Calu3 (cell line): ENCODE measurements at places on chromosomes 5 and 9. TPM values are rescaled to one million over a fixed set of nuclear protein-coding genes. Genes with fewer than 3 reads are reported as not detected.
A peak's percentile ranks its signal among the peaks of the same experiment; 100 is the strongest.

DNA sequence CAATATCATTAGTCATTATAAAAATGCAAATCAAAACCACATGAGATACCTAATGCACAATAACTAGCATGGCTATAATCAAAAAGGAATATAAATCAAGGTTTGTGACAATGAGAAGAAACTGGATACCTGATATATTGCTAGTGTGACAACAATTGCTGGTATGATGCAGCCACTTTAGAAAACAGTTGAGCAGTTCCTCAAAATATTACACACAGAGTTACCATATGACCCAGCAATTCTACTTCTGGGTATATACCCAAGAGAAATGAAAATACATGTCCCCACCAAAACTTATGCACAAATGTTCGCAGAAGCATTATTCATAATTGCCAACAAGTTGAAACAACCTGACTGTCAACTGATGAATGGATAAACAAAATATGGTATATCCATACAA is 339.7 kb upstream of the POU5F2 start:
- H3K4me3 ChIP-seq = no peak overlapping the region
- no peaks in the 10 kb centered on the region for H3K27me3 ChIP-seq
- H3K27ac ChIP-seq = no peak overlapping the region
- DNase-seq = no peak
- H3K4me1 ChIP-seq = no peaks in the 10 kb centered on the region

- no peak overlapping the region for H3K27ac ChIP-seq
- H3K36me3 ChIP-seq = no peaks in the 10 kb centered on the region
Observed at GRCh38 chr5:10469253-10470050, 27.8 kb downstream of the ROPN1L start.

GRCh38 chr5:28066856-28067255 is 1028.5 kb upstream of the CDH9 start:
- H3K27ac ChIP-seq = no peak overlapping the region
- DNase-seq = no peak
- no peak overlapping the region for H3K4me3 ChIP-seq
- H3K27me3 ChIP-seq = no peaks in the 10 kb centered on the region
- no peaks in the 10 kb centered on the region for H3K4me1 ChIP-seq

GRCh38 chr5:33711094-33711679 is 180.6 kb downstream of the ADAMTS12 start:
- H3K27ac ChIP-seq = no peak overlapping the region
- H3K4me3 ChIP-seq = no peak overlapping the region
- H3K36me3 ChIP-seq = no peaks in the 10 kb centered on the region
- no peaks in the 10 kb centered on the region for H3K27me3 ChIP-seq

DNA sequence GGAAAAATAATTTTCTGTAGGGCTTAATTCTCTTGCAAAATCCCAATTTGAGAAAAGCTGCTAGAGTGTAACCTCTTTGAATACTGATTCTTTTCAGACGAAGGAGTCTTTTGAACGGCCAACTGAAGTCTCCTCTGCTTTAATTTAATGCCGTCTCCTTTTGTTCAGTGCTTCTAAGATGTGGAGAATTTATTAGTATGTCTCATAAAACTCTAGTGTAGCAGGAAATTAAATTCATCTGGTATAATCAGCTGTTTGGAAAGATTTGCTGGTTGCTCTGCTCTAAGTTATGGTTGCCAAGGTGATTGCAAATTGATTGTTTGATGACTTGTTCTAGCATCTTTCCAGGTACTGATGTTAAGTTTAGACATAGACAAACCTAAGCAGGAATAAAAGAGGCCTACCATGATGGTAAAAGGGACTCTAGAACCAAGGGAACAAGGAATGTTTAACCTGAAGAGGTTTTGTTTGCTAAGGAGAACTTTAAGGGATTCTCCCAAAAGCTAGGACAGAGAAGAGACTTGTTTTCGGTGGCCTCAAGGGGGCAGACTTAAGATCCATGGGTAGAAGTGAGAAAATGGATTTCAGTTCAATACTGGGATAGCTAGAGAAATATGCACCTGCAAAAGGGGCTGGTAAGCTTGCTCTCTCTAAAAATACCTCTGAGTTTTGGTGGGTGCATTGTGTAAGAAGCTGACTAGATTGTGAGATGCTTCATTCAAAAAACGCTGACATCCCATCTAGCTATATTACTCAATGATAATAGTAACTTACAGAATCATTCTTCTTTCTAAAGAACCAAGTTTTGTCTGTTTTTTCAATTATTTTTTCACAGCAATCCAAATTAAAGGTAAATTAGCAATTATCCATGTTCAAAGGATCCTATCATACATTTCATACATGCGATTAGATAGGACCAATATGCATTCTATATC is 5.7 kb upstream of the ADRB2 start:
- peaks cover 3% of the 10 kb centered on the region for H3K36me3 ChIP-seq
- peak; percentile 64 for DNase-seq
- H3K27me3 ChIP-seq = no peaks in the 10 kb centered on the region
- no peaks in the 10 kb centered on the region for H3K4me1 ChIP-seq

DNA sequence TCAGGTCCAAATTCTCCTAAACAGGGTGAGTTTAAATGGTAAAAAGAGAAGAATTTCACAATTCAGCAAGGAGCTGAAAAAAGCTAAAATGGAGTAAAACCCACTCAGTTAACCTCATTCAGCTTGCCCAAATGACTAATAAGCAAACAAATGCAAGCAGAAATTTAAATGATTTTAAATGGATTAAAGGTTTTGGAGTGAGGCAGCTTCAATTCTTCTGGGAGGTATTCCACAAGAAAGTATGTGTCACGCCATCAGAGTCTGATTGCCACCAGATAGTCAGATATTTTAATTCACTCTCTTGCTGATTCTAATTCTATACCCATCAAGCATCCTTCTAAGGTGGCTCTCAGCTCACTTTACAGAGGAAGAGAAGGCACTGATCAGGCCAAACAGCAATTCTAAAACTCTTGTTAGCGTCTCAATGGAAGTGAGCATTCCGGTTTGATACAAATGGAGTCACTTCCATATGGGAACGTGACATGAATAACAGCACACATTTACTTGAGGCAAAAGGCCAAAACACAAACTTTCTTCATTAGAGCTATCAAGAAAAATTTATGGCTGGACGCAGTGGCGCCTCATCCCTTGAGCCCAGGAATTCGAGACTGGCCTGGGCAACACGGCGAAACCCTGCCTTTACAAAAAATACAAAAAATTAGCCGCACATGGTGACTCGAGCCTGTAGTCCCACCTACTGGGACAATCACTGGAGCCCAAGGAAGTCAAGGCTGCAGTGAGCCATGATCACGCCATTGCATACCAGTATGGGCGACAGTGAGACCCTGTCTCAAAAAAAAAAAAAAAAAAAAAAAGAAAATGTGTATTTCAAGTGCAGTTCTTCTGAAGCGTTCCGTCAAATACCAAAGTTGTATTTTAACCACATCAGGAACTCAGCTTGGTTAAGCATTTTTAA is 2.0 kb downstream of the CLK4 start:
- peaks cover 6% of the 10 kb centered on the region for H3K4me1 ChIP-seq
- H3K27me3 ChIP-seq = no peaks in the 10 kb centered on the region
- no peak for DNase-seq

DNA sequence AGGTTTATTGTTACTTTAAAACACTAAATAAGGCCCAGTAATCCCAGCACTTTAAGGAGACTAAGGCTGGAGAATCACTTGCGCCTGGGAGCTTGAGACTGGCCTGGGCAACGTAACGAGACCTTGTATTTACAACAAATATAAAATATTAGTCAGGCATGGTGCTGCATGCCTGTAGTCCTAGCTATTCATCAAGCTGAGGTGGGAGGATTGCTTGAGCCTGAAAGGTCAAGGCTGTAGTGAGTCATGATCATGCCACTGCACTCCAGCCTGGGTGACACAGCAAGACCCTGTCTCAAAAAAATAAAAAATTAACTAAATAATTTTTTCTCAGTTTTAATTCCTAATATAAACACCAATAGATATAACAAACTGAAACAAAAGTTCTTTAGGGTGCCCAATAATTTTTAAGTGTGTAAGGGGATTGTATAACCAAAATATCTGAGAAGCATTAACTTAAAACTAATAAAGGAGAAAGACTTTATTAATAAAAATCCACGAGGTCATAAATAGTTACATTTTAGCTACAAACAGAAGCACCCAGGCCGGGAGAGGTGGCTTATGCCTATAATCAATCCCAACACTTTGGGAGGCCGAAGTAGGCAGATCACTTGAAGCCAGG is 32.7 kb downstream of the FAM13B start:
- peaks cover 57% of the 10 kb centered on the region for H3K4me1 ChIP-seq
- H3K4me3 ChIP-seq = no peak overlapping the region
- no peaks in the 10 kb centered on the region for H3K27me3 ChIP-seq
- DNase-seq = peak; percentile 23
- H3K36me3 ChIP-seq = peaks cover 13% of the 10 kb centered on the region

GRCh38 chr9:136082496-136083361 is 12.4 kb downstream of the NACC2 start:
- no peaks in the 10 kb centered on the region for H3K4me1 ChIP-seq
- no peak overlapping the region for H3K4me3 ChIP-seq
- peaks cover 6% of the 10 kb centered on the region for H3K36me3 ChIP-seq
- DNase-seq = no peak
- no peak overlapping the region for H3K27ac ChIP-seq

Gene BARHL1
- not detected in 2 replicates for total RNA-seq

Gene HAVCR2
- 0.17 and 0.19 TPM in 2 replicates for total RNA-seq

Gene KLF4
- total RNA-seq = 19.9 and 23.0 TPM in 2 replicates

GRCh38 chr9:130478736-130479575 is 34.2 kb downstream of the ASS1 start:
- H3K4me3 ChIP-seq = no peak overlapping the region
- H3K36me3 ChIP-seq = no peaks in the 10 kb centered on the region
- H3K4me1 ChIP-seq = no peaks in the 10 kb centered on the region
- DNase-seq = no peak

- H3K27ac ChIP-seq = no peak overlapping the region
- no peak overlapping the region for H3K4me3 ChIP-seq
- DNase-seq = no peak
- no peaks in the 10 kb centered on the region for H3K27me3 ChIP-seq
Observed at GRCh38 chr5:81313686-81314085, 12.3 kb downstream of the ZCCHC9 start.

Gene SLC1A1
- 71.6 and 81.4 TPM in 2 replicates for total RNA-seq

DNA sequence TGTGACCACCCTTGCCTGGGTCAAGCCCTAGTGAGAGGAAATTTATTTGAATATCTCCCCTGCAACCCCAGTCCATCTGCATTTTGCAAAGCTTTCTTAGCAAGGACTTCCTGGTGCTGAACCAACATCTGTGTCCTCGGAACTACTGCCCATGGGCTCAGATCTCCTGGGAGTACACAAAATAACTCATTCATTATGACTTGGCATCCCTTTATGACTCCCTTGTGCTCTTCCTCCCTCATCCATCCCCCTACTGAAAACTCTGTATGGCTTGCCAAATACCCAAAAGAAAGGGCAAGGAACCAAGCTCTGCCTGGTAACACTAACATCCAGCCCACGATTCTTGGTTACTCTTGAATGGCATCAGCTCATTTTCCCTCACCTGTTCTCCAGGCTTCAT is 368.5 kb downstream of the NTRK2 start:
- no peaks in the 10 kb centered on the region for H3K27me3 ChIP-seq
- no peaks in the 10 kb centered on the region for H3K36me3 ChIP-seq
- no peak for DNase-seq
- H3K4me1 ChIP-seq = no peaks in the 10 kb centered on the region
- H3K4me3 ChIP-seq = no peak overlapping the region

- H3K4me3 ChIP-seq = no peak overlapping the region
- no peak overlapping the region for H3K27ac ChIP-seq
- no peaks in the 10 kb centered on the region for H3K27me3 ChIP-seq
- DNase-seq = no peak
- H3K4me1 ChIP-seq = peaks cover 65% of the 10 kb centered on the region
- H3K36me3 ChIP-seq = peaks cover 23% of the 10 kb centered on the region
Observed at GRCh38 chr5:136038635-136039034, 9.8 kb downstream of the TGFBI start.

Gene C9
- total RNA-seq = not detected in 2 replicates

GRCh38 chr5:149271716-149272563 is at the start of gene AFAP1L1:
TSS of gene AFAP1L1 (plus strand) at chr5:149271859. CDS start at chr5:149271969, 110 bp downstream.
- peaks cover 16% of the 10 kb centered on the region for H3K4me1 ChIP-seq
- peak within 1 kb of the TSS; percentile 92 for H3K4me3 ChIP-seq
- peaks cover 16% of the 10 kb centered on the region for H3K36me3 ChIP-seq
- no peaks in the 10 kb centered on the region for H3K27me3 ChIP-seq
- H3K27ac ChIP-seq = peak within 1 kb of the TSS; percentile 71
- DNase-seq = peak; percentile 55

DNA sequence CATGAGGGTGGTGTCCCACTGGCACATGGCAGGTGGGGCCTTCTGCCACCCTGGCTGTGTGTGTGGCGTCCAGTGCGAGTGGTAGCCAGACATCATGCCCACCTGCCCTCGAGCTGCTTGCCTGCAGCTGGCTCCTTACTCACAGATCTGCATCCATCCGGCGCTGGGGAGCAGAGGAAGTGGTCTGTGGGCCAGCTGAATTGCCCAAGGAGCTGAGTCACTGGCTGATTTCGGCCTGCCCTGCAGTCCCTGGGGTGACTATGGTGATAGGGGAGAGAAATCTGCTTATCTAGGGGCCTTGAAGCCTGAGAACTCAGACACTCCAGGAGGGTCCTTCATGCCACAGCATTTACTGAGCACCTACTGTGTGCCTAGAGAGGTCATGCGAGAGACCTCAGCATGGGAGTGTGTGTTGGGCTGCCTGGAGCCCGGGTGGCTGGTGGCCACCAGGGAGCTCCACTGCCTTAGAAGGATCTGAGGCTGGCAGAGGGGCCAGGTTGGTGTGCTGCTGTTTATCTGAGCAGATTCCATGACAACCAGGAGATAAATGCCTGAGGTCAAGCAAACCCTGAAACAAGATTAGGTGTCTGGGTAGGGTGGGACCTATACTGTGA is 57.1 kb downstream of the SLC22A5 start:
- H3K4me3 ChIP-seq = no peak overlapping the region
- H3K27me3 ChIP-seq = no peaks in the 10 kb centered on the region
- peak; percentile 75 for DNase-seq
- no peak overlapping the region for H3K27ac ChIP-seq

- H3K36me3 ChIP-seq = no peaks in the 10 kb centered on the region
- H3K4me3 ChIP-seq = no peak overlapping the region
- no peak for DNase-seq
- no peak overlapping the region for H3K27ac ChIP-seq
Observed at GRCh38 chr9:7316166-7316795, 483.3 kb downstream of the DMAC1 start.

DNA sequence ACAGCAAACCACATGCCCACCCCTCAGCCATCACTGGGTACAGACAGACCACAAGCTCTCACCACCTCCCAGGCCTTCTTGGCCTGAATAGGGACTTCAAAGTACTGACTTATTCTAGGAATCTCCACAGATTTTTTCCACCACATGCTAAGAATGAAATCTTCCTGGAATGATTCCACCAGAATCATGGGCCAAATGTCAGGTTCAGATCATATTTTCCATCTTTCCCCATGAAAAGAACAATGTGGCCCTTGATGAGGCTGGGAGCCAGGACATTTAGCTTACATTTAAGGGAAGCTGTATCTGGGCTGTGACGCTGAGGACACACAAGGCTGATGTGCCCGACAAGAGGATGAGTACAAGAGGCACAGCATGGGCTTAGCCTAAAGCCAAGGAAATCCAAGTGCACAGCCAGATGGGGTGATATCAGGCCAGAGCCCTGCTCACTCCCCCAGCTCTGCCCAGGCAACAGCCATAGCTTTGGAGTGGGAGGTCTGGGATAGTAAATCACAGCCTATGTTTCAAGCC is 28.1 kb downstream of the ACSL6 start:
- DNase-seq = no peak
- H3K4me3 ChIP-seq = no peak overlapping the region
- no peaks in the 10 kb centered on the region for H3K4me1 ChIP-seq
- peaks cover 50% of the 10 kb centered on the region for H3K27me3 ChIP-seq
- no peak overlapping the region for H3K27ac ChIP-seq
- no peaks in the 10 kb centered on the region for H3K36me3 ChIP-seq

Gene ANKRD31
- 1.5 and 1.7 TPM in 2 replicates for total RNA-seq
